NCI-H446 treated with DMSO at 0.1 percent for 48 hours (cell line): ENCODE measurements at places on chromosomes 12 and 14.
A peak's percentile ranks its signal among the peaks of the same experiment; 100 is the strongest.

GRCh38 chr14:71314717-71315116, 407.5 kb downstream of the PCNX1 start:
- DNase-seq, result no peak

GRCh38 chr12:109927622-109928021, 27.5 kb downstream of the TCHP start:
- no peak for DNase-seq

DNA sequence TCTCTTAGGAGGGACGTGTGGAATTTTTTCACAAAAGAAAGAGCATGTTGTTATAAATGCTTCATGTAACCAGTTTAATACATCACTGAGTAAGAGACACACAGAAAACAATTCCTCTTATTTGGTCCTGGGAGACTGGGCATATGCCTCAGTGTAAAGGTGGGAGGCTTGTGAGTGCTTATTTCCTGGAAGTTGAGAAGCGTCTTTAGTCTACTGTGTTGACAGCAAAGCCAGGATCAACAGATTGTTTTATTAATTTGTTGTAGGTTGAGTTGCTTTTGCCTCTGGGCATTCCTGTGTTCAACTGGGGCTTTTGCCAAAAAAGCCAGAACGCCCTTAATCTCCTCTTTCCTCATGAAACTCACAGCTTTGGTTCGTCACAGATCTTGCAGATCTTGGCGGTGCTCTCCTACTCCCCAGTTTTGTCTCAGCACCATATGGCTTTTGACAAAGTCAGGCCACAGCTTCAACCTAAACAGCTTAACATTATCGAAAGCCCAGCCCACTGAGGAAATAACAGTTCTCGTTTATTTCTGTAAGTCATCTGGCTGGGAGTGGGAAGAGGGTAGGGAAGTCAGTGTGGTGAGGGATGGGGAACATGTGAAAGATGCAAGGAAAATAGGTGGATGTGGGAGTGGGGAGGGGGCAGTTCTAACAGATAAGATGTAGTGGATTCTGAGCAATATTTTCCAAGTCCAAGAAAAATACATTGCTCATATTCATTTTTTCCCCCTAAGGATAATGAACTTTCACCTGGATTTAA, 227.2 kb downstream of the DACT1 start:
- peak; percentile 92 for DNase-seq

- DNase-seq, result no peak
Observed at GRCh38 chr14:24844011-24844410, 205.9 kb downstream of the STXBP6 start.

GRCh38 chr14:25007832-25008231, 42.1 kb downstream of the STXBP6 start:
- DNase-seq, result no peak

GRCh38 chr12:20000229-20000849, 368.0 kb upstream of the PDE3A start:
- DNase-seq, result no peak

DNA sequence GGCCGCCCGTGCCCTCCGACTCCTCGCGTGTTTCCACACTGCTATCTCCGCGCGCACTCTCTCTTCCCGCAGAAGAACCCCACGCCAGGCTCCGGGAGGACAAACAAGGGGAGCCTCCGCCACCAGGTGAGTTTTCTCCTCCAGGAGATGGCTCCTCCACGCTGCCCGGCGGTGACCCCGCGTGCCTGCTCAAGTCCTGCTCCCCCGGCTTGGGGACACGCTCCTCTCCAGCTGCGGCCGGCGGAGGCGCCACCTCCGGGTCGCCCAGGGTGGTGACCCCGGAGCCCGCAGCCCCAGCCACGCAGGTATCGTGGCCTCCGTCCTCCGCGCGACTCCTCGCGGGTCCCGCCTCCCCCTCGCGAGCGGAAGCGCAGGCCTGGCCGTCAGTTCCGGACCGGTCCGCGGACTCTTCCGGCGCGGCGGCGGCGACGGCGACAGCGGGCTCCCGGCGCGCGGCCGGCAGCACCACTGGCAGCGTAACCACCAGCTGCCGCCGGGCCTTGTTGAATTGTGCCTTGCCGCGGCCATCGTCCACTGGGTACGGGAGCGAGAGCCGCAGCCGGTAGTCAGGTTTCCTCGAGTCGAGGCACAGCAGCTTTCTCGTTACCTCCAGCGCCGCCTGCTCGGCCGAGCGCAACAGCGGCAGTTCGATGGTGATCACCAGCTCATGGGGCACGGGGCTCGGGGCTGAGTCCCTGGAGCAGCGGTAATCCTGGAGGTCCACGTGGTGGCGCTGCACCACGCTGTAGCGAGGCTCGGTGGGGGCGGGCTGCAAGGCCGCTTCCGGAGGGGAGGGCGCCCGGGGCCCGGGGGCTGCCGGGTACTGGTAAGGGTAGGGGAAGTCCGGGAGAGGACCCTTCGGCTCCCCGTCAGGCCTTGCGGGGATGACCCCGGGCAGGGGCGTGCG, 1.2 kb downstream of the DNAAF2 start:
- DNase-seq, result peak; percentile 89

GRCh38 chr12:15712823-15713660, 76.1 kb downstream of the EPS8 start:
- DNase-seq, result no peak

DNA sequence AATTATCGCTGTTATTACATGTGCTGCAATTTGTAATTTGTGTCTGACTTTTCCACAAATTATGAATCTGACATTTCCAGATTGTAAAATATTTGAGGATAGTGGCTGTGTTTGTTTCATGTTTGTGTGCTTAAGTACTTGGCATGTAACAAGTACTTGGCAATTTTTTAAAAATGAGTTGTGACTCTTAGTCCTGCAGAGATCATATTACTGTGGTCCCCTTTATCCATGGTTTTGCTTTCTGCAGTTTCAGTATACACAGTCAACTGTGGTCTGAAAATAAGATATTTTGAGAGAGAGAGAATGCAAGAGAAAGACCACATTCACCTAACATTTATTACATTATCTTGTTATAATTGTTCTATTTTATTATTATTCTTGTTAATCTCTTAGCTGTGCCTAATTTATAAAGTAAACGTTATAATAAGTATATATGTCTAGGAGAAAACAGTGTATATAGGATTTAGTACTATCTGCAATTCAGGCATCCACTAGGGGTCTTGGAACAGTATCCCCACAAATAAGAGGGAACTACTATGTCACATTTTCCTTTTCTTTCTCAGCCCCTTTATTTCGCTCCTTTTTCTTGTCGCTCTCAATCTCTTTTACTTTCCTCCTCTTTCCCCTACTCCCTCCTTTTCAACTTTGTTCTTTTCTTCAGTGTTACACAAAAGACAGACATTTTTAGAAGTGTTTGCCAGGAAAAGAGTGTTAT, 176.1 kb downstream of the FUT8 start:
- no peak for DNase-seq

DNA sequence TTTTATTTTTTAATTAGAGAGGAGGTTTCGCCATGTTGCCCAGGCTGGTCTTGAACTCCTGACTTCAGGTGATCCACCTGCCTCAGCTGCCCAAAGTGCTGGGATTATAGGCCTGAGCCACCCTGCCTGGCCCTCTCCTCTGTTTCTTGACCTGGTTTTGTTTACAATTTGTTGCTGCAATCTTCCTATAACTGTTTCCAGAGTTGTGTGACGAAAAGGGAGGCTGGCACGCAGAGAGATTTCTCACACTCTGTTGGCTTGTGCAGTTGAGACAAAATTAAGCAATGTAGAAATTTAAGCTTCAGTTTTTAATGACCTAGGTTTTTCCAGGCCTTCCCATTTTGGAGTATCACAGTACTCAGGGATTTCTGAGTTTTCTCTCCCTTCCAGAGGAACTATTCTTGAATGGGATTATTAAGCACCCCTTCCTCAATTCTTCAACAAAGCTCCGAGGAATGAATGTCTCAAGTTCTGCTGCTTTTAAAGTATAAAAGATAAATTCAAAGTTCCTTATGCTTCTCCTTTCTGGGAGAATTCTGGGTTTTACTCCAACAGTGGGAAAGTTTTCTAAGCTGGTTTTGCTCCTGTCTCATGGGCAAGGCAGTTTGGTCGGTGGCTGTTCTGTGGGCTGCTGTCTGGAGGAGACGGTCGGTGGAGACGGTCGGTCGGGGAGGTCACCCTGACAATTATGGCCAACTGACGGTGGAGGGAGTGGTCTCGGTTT, 20.4 kb upstream of the FOS start:
- no peak for DNase-seq

DNA sequence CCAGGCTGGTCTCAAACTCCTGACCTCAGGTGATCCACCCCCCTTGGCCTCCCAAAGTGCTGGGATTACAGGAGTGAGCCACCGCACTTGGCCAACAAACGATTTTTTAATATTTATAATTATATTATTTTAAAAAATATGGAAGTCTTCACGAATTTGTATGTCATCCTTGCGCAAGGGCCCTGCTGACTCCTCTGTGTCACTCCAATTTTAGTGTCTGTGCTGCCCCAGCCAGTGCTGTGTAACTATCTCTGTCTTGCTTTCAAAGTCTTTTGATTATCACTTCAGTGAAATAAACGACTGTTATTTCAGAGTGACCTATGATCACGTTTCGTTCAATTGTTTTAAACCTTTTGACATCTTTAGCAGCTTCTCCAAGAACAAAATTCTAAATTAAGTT, 13.1 kb upstream of the MMP17 start:
- no peak for DNase-seq

- DNase-seq, result peak; percentile 89
Observed at GRCh38 chr12:41795051-41795600, 349.5 kb downstream of the GXYLT1 start.

DNA sequence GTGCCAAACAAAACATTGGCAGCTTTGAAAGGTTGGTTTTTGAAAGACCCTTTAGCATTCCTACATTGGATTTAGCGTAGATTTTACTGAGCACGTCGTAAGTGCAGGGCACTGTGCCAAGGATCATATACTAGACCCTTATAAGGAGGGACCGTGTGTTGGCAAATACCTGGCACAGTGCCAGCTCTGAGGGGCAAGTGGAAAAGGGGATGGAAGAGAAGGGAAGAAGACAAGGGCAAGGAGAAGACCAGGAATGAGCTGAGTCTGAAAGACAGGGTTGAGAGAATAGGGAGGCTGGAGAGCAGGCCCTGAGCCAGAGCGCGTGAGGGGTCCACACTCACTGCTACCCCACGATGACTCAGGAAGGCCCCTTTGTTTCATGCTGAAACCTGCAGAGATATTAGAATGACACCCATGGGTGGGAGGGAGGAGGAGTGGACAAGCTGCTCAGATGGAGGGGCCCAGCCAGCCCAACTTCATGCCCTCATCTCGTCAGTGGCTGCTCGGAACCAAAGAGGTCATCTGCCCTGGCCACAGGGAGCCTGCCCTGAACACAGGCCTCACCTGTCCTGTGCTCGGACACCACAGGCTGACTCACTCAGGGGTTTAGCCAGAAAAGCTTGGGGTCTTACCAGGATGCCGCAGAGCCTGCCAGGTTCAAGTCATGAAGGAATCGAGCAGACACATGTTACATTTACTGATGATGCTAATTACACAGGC, 25.0 kb downstream of the RAB35 start:
- no peak for DNase-seq

DNA sequence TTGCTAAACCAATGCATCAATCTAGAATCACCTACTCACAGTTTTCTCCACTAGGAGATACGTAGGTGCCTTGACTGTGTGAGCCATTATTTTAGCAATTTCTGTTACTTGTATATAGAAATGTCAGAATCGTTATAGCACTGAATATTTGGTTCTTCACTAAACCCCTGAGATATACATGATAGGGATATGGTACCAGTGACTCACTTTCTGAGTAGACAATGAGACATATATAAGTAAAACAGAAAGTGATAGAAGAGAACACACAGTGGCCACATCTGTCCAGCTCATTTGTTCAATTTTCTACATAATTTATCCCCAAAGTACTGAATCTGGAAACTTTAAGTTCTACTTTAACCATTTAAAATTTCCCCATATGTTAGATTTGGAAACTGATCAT, 1505.5 kb upstream of the TMEM132C start:
- DNase-seq, result no peak

GRCh38 chr12:122099280-122099749, 20.8 kb downstream of the MLXIP start:
- no peak for DNase-seq

DNA sequence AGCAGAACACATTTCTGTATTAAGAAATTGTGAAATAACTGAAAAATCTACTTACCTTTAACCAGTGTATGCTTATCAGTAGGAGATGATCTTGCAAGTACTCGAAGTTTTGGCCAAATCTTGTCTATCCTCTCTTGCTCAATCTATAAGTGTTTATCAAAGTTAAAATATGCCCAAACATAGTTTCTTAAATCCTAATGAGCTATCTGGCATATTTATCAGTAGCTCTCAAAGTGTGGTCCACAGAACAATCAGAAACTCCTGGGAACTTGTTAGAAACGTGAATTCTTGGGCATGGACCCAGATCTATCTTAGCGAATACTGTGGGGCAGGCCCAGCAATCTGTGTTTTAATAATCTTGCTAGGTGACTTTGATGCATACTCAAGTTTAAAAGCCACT, 84.5 kb upstream of the POC1B start:
- no peak for DNase-seq
